ENCODE measurements at places on chromosomes 12 and 14.

DNA sequence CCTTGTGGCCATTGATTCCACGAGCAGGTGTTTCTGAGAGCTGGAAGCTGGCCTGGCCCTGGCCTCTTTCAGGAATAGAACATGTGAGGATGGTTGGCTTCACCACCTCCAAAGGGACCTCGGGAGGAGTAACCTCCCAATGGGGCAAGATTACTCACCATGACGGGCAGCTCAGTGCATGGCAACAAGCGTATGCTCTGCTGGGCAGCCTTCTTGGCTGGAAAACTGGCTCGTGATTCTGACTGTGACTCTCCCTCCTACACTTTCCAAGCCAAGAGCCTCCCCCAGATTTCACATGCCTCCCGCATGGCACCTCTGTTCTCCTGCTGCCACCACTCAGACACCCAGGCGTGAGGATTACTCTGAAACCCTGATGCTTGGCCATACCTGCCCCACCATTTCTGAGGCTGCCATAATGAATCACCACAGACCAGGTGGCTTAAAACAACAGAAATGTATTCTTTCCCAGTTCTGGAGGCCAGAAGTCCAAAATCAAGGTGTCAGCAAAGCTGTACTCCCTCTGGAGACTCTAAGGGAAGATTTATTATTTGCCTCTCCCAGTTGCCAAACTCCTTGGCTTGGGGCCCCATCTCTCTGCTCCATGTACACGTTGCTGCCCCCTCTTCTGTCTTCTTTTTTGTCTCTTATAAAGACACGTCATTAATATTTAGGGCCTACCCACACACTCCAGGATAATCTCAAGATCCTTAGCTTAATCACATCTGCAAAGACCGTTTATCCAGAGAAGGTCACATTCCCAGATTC, 215.9 kb downstream of the CHST11 start:
- DNase-seq = peak; percentile 88

- DNase-seq = peak; percentile 93
These were observed 1.2 kb upstream of the TNFAIP2 start for GRCh38 chr14:103121846-103122584.

- no peak for DNase-seq
These were observed 39.2 kb upstream of the CD163 start for GRCh38 chr12:7542813-7543212.

- no peak for DNase-seq
These were observed 12.3 kb downstream of the PRPF40B start for GRCh38 chr12:49635656-49636055.

- no peak for DNase-seq
These were observed 14.7 kb downstream of the DLST start for GRCh38 chr14:74896400-74896799.

- no peak for DNase-seq
These were observed 28.3 kb downstream of the MMAB start for GRCh38 chr12:109544955-109545531.

DNA sequence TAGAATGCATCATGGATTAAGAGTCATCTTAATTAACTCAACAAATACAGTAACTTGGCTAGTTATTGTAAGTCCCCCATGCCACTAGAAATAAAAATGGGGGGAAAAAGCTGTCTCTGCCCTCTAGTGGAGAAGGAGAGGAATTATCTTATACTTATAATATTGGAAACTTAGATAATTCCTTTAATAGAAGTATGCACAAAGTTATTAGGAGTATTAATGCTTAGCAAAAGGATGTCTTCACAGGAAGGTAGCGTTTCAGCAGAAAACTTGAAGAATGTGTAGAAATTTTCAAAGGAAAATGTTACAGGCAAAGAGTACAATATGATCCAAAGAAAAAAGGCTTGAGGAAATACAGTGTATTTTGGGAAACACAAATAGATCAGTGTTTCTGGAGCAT, 19.8 kb downstream of the OR5AU1 start:
- DNase-seq = no peak

GRCh38 chr14:88079624-88080023, 74.7 kb downstream of the GPR65 start:
- no peak for DNase-seq
